ENCODE measurements at places on chromosomes 3 and 15.

DNA sequence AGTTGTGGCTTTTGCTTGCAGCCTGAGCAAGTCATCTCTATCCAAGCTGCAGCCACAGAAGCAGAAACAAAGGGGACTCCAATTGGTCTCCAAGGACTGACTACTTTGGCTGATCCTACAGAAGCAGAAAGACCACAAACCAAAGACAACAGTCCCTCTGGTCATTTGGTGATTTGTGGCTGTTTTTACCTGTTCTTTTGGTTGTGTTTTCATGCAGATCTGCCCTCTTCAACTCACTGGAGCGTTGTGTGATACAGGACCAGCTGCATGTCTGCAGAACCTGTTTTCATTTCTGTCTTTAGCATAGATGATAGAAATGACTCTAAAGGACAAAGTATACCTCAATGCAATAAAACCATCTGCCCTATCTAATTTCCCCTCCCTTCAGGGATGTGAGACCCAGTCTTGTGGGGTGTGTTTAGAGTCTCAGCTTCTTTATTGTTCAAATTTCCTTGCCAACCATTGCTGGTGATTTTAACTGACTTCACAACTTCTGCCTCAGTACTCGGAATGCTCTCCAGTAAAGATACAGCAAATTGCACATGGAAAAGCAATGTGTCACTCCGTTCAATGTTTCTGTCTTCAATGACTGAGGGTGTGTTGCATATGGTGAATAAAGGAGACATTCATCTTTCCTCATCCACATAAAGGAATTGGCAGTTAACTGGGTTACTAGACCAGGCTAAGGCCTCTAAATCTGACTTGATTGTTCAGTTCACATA lies 48.9 kb upstream of the SLC7A14 start:
- DNase-seq: no peak

DNA sequence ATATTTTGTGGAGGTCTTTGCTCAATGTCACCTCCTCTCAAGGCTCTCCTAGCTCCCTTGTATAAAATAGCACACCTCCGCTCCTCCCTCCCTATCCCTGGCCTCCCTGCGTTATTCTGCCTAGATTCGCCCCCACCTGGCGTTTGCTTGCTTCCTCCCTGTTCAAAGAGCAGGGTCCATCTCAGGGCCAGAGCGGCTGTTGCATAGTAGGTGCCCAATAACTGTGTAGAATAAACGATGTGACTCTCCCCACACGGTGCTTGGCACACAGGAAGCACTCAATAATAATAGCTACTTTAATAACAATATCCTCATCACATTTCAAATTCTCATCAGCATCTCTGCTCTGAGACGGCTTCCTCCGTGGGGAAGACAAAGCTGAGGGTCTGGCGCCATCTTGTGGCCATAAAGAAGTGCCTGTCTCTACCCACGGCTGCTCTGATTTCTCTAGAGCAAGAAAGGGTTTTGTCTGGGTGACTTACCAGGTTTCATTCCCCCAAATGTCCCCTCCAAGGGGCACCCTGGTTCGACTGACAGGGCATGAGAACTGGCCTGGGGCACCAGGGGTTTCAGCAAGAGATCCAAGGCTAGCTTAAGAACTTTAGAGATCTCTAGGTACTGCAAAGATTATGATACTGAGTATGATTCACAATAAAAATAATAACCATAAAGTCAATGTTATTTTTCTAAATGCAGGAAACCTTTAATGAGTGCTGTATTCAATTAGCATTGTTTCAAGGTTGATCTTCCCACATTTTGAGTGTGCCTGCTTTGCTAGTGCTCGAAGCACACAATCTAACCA lies 16.1 kb downstream of the CD276 start:
- DNase-seq: peak; percentile 70

DNA sequence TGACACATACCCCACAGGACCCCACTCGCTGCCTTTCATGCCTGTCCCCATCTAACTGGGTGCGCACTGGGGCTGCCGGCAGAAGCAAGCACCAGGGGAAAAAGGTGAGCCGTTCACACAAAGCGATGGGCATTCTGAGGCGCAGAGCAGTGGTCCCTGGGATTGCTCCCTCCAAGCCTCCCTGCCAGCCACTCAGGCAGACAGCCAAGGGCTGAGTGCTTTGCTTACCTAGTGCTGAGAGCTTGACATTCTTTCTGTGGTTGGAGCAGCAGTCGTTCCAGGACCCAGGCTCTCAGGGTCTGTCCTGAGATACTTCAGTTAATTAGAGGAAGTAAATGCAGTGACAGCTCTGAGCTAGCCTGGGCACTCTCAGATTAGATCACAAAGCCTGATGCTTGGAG lies 5.7 kb downstream of the ESYT3 start:
- no peak for DNase-seq

DNA sequence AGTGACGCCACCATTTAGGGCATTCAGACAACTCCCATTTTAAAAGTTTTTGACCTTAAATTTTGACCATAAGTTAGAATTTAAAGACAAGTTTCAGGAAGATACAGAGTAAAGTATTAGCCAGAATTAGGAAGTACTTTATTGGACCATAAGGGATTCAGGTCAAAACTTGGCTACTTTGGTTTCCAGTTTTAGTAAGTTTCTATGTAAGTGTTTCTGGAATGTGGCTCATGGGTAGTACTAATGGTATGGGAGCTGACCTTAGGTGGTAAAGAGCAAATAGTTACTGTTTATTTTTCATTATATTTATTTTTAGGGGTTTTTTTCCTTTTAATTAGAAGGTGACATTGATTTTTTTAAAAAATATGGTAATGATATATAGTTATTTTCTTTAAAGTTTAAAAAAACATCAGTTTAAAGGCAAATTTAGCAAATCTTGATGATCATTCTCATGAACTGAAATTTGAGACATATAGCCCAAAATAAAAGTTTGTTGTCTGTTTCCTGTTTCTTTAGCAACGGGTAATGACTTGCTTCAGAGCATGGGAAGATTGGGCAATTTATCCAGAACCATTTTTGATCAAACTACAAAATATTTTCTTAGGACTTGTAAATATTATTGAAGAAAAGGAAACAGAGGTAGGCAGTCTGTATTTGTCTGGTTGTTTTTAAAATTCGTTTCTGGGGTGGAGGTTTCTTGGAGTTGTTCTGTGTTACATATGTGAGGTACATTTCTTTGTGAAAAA lies 34.3 kb downstream of the U2SURP start:
- DNase-seq: no peak

GRCh38 chr3:95123104-95123503 lies 1060.2 kb downstream of the NSUN3 start:
- no peak for DNase-seq

DNA sequence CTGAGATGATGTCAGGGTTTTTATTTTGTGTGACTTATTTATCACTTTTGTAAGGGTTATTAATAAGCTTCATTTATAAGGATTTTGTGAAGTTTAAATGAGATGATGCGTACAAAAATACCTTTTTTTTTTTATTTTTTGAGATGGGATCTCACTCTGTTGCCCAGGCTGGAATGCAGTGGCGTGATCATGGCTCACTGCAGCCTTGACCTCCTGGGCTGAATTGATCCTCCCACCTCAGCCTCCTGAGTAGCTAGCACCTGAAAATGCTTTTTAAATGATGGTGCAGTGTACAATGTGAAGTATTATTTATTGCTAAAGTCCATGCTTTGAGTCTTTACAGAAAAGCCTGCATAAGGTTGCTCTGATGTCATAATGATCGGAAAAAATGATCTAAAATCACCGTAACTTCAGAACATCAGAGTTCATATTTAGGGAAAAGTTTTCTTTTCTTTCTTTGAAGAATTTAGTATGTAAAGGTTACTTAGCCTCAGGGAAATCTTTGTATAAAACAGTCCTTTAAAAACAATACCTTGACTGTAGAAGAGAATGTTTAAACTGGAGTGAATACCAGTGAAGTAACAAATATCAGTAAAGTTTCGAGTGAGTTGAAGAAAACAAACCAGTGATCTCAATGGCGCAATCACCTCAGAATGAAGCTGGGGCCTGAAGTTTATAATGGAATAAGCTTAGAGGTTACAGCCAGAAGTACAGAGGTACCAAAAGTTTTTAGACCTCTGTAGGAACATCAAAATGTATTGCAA lies 29.7 kb downstream of the TCF12 start:
- DNase-seq: no peak

DNA sequence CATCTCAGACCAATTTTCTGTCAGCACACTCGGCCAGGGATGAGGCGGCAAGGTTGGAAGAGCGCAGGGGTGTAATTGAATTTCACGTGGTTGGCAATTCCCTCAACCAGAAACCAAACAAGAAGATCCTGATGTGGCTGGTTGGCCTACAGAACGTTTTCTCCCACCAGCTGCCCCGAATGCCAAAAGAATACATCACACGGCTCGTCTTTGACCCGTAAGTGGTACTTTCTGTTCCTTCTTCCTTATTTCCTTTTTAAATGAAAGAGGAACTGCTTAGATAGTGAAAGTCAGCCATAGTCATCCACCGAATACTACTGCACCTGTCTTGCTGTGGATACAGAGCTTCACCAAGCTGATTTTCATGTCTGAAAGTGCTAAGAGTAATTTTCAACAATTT lies 60.1 kb downstream of the SGO1 start:
- DNase-seq: no peak

GRCh38 chr15:41713047-41713446 lies 52.8 kb downstream of the MGA start:
- DNase-seq: no peak

DNA sequence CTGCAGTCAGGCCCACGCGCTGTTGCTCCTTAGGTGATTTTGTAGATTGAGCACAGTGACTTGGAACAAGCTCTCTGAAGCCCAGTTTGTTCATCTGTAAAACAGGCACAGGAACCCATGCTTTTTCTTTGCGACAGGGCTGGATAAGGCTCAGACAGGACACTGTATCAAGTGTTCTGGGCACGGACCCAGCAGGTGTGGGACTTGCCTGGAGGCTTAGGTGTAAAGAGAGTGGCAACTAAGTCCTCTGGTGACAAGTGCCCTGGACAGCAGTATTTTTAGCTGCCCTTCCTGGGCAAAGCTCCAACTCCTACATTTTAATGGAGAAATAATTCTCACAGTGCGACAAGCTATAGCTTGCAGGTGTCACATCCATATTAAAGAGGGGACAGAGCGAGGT lies 32.2 kb downstream of the CD276 start:
- no peak for DNase-seq

- no peak for DNase-seq
Observed at GRCh38 chr3:161208931-161209330, 12.2 kb upstream of the NMD3 start.

DNA sequence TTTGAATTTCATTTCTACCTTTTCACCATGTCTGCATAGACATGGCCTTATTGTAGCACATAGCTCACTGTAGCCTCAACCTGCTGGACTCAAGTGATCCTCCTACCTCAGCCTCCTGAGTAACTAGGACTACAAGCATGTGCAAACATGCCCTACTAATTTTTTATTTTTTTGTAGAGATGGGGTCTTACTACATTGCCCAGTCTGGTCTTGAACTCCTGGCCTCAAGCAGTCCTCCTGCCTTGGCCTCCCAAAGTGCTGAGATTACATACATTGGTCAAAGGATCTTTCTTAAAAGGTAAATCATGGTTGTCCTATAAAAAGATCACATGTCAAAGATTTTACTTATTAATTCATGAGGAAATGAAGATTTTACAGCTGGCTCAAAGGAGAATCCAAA lies 57.2 kb upstream of the GOLGA8B start:
- no peak for DNase-seq

DNA sequence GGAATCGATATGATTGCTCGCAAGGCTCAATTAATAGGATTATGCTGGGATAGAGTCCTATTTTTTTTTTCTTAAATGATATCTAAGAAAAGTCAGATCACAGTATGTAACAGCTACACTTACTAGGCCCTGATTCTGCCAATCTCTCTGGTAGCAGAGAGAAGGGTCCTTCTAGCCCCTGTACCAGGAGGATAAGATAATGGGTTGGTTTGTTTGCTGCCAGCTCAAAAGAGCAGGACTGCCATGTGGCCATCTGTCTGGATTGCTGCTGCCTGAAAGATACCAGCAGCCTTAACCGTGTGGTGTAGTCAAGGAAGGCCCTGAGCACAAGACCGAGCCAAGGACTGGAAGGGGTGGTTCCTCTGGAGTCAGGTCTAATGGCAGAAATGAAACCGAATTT lies 236.4 kb downstream of the KLF13 start:
- DNase-seq: no peak

DNA sequence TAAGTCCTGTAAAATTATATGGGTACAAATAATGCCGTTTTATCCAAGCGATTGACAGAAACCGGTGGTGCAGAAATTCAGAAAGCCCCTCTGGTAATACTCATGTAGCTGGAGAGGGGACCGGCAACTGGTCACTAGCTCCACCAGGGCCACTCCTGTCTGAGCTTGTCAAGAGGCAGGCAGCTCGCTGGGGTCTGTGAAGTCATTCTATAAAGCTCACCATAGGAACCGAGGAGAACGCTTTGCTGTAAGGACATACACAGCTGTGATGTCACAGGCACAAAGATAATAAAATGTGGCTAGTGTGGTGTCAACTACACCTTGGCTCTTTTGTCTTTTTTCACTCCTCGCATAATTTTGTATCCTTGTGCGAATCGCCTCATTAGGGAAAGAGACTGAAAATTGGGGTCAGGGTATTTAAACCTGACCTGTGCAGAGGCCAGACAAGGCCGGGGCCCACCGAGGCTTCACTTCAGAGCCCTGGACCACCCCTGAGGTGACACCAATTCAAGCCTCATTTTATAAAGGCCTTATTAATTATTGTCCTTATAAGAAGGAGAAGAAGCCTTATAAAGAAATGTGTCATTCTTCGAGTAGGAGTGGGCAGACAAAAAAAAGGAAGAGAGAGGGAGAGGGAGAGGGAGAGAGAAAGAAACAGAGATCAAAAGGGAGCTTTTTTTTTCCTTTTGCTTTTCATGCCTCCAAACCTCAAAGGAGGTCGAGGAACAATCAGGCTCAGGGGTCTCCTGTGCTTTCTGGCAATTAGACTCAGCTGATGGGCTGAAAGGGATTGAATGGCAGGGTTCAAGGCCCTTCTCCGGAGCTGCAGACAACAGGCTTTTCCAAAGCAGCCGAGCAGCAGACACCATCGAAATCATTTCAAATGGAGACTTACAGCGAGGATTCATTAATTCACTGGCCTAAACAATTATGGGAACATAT lies 813.3 kb upstream of the ARRDC4 start:
- DNase-seq: no peak

DNA sequence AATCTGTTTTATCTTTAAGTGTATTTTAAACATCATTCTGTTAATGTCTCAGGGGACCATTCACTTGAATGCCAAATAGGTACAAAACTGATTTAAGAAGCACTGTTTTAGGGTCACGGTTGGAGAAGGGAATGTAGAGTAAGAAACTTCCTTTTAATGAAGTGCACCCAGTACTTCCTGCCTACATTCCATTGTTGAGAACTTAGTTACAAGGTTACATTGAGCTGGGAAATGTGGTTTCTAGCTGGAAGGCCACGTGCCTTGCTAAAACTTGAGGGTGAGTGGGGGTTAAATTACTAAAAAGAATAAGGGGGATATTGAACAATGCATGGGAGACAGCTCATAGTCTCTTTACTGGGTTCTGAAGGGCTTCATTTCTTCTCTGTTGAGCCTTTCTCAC lies 78.3 kb upstream of the TBC1D5 start:
- no peak for DNase-seq

GRCh38 chr15:64134345-64134829 lies 17.1 kb upstream of the SNX22 start:
- DNase-seq: no peak

Data from stimulated activated naive CD4-positive, alpha-beta T cell treated with Interleukin-2 at 50 U/mL for 16 hours (primary cell).